ENCODE measurements at places on chromosomes 6 and 20. TPM values are rescaled to one million over a fixed set of nuclear protein-coding genes. Genes with fewer than 3 reads are reported as not detected.

GRCh38 chr20:884983-885952, 30.9 kb downstream of the ANGPT4 start:
- peak; percentile 72 for DNase-seq

DNA sequence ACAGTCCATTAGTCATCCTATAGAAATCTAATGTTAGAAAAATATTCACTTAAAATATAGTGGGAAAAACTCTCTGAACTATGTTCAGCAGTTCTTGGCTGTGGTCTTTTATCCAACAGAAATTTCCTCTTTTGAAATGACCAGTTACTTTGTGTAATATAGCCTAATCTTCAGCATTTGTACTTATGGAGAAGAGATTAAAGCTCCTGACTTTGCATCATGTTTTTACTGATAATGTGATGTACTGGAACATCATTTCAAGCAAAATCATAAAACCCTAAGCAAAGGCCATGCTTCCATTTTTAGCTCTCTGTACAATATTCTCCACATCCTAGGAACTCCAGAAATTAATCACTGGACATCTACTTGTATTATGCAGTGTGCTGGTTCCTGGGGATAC, 430.8 kb upstream of the RUNX2 start:
- DNase-seq, result no peak

GRCh38 chr6:23559587-23560343, 566.2 kb upstream of the NRSN1 start:
- DNase-seq, result peak; percentile 60

- DNase-seq, result no peak
Observed at GRCh38 chr20:33576432-33577125, 85.5 kb upstream of the C20orf144 start.

GRCh38 chr6:31752739-31753319, 9.6 kb upstream of the SAPCD1 start:
- no peak for DNase-seq

GRCh38 chr6:3077430-3077829, 9.1 kb downstream of the RIPK1 start:
- DNase-seq, result no peak

DNA sequence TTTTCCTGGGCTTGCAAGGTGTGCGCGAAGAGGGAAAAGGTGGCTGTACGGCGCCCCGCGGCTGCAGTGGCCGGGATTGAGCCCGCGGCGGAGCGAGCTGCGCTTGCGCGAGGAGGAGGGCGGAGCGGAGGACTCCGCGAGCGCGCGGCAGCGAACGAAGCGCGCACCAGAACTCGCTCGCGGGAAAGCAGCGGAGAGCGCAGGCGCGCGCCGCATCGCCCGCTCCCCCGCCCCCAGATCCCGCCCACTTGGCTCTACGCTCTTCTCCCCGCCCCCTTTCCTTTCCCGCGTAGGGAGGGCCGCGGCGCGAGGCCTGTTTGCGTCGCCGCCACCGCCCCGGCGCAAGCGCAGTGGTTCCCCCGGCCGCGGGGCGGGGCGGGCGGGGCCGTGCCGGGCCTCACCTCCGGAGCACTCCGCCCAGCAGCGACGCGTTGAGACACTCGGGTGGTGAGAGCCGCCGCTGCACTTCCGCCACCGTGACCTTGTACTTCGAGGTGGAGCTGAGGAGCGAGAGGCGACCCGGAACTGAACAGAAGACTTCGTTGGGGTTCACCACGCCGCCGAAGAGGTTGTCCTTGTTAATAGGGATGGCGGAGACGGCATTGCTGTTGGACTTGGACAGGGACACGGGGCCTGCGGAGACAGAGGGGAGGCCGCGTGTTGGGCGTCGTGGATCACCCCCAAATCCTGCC, 10.6 kb downstream of the TFAP2A start:
- DNase-seq, result peak; percentile 99

- no peak for DNase-seq
Observed at GRCh38 chr6:114007516-114007915, 36.6 kb upstream of the HDAC2 start.

- DNase-seq, result no peak
Observed at GRCh38 chr6:84696166-84696565, 68.2 kb downstream of the TBX18 start.

DNA sequence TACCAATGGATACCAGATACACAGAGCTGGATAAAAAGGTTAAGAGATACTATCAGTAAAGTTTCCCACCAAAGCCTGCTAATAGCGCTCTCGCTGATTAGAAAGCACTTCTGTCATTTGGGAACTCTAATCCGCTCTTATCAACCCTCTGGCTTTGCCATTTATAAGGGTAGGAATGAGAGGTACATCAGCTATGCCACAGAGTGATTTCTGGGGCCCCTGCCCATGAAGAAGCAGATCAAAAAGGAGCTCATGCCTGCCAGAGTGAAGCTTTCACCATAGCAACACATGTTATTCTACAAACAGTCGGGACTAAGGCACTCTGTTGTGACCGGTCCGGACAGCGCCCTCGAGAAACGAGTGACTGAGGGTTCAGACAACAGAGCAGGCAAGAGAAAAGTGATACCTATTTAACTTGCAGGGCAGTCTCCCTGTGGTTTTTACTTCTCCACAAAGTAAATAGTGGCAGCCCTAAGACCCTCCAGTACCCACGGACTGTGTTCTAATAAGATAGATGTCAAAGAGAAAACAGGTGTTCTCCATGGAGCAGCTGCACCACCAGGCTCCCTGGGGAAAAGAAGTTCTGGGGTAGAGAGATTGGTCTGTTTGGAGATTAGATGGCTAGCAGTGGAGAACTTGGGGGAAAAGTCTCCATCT, 5.6 kb downstream of the TRAM2 start:
- peak; percentile 36 for DNase-seq

- DNase-seq, result no peak
Observed at GRCh38 chr20:1035466-1035865, 33.4 kb upstream of the RSPO4 start.

DNA sequence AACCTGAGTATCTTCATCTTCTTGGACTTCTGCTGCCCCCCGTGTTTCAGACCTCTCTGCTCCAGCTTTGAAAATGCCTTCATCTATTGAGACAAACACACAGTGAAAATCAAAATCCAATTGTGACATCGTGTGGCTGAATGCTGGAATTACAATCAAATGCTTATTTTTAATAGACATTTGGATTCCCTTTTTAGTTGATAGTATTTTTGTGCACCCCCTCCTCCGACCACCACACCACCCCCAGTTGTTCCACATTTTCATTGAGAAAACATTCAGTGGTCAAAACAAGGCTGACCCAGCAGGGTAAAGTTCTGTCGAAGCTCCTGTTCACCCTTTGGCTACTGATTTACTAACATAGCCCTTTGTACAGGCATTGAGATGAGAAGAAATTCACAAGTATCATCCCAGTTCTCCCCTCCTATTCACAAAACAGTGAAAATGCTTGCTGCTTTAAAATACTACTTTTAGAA, 79.0 kb downstream of the NRSN1 start:
- DNase-seq, result peak; percentile 54

DNA sequence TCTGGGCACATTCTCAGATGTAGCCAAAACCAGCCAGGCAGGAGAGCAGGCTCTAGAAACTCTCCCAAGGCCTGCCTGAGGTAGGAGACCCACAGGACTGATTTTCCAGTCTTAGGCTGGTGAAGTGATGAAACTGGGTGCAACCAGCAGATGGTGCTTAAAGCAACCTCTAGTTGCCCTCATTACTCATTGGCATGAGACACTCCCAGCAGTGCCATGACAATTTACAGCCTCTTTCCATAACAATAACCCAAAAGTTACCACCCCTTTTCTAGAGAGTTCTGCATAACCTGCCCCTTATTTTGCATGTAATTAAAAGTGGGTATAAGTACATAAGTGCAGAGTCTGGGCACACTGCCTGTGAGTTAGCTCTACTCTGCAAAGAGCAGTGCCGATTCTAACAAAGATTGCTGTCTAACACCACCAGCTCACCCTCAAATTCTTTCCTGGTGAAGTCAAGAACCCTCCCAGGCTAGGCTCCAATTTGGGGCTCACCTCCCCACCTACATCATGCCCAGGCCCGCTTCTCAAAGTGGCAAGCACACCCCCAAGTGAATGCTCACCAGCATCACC, 14.4 kb upstream of the GPR6 start:
- DNase-seq, result no peak

- no peak for DNase-seq
Observed at GRCh38 chr6:13299403-13299821, 28.9 kb downstream of the TBC1D7 start.

DNA sequence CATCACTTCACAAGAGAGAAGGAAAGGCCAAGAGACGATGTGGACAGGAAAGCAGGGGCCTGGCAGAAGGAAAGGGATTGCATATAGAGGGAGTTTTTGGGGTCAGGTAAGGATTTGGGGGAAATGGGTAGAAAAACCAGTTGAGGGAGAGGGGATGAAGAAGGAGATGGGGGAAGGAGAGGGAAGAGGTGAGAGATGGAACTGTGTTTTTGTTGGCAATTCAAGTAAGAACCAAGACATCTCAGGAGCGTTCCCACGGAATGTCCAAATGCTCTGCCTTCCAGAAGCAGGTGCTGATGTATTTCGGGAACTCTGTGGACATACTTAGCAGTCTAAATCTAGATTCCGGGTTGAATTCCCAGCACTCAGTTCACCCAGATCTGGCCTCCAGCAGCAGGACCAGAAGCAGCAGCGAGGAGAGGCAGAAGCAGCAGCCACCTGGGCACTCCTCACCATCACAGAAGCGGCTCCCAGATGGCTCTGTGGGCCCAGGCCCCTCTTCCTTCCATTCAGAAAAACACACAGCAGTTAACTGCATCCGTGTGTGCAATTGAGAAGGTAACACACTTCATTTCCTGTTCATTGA, 88.8 kb downstream of the DZANK1 start:
- no peak for DNase-seq

GRCh38 chr6:54428431-54428830, 120.2 kb downstream of the TINAG start:
- DNase-seq, result no peak

GRCh38 chr20:49562311-49563014, 5.5 kb downstream of the PTGIS start:
- peak; percentile 41 for DNase-seq

GRCh38 chr20:61663521-61664425, 401.9 kb downstream of the TAF4 start:
- DNase-seq, result no peak

DNA sequence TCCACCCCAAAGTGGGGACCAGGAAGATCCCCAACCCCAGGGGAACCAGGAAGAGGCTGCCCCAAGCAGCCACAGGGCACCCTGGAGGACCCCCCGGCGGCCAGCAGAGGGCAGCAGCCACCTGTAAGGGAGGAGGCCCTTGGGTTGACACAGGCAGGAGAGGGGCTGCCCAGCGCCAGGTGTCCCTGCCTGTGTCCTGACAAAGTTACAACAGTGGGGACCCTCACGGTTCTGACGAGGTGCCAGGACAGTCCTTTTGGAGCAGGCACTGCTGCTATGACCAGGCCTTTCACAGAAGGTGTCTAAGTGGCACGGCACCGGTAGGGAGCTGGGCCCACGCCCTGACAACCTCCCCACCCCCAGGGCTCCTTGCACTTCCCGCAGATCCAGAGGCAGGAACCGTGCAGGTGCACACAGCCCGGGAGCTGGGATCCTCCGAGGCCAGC, 176.7 kb downstream of the BMP7 start:
- DNase-seq, result peak; percentile 88

- DNase-seq, result no peak
Observed at GRCh38 chr6:91634791-91635190, 1047.9 kb upstream of the MAP3K7 start.

DNA sequence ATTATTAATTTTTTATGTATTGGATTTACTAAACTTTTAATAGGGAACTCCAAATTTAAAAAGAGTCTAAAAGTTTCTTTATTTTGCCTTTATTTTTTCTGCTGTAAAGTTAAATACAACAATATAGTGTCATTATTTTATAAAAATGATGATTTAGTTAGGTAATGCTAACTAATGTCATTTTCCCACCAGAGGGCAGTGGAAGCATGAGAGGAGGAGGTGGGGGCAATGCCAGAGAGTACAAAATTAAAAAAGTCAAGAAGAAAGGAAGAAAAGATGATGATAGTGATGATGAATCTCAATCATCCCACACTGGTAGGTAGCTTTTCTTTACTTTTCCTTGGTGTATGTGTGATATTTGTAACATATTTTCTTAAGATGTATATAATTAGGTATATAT, 20.2 kb upstream of the FHL5 start:
- peak; percentile 15 for DNase-seq

- no peak for DNase-seq
Observed at GRCh38 chr6:71481011-71481410, 192.4 kb downstream of the OGFRL1 start.

- DNase-seq, result no peak
Observed at GRCh38 chr6:25127076-25127837, 151.9 kb upstream of the CARMIL1 start.

DNA sequence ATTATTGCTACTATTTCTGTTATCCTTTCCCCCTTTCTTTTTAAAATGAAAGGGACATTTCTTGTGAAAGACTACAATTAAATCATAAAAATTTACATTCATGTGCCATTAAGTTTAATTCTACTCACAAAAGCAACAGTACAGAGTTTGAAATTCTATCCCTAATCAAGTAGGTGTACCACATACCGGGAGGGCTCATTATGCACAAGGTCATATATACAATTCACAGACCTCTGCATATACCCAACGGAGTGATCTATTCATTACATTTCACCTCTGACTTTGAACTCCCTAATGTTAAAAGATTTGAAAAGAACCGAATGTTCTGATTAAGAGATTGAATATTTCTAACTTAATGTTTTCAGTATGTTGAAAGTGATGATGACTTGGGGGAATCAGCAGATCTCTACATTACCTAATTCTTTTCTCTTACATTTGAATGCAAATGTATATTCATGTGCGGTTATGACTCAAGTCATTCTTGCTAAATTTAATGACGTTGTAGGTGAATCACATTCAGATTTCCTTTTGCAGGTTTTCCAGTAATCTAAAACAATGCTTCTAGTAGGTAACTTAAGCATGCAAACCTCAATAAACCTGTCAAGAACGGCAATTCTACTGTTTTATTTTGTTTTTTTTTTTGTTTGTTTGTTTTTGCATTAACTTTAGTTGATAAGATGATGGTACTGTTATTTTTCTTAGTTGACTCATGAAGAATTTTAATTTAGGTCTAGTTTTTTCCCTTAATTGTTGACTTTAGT, 7.3 kb downstream of the EYA4 start:
- DNase-seq, result no peak

- DNase-seq, result no peak
Observed at GRCh38 chr6:137497721-137498463, 3.7 kb upstream of the OLIG3 start.

- DNase-seq, result no peak
Observed at GRCh38 chr6:38214159-38214558, 394.6 kb downstream of the ZFAND3 start.

GRCh38 chr6:37260040-37260439, 2.1 kb upstream of the TMEM217 start:
- no peak for DNase-seq

GRCh38 chr6:79544299-79544927, 7.2 kb upstream of the LCA5 start:
- DNase-seq, result no peak

The CTSZ gene
- 161 TPM for total RNA-seq

The TBC1D22B gene
- 8.2 TPM for total RNA-seq

The NUDT3 gene
- 20.4 TPM for total RNA-seq

The PHACTR3 gene
- 5.2 TPM for total RNA-seq

The FAM217A gene
- total RNA-seq, result not detected

The PDYN gene
- not detected for total RNA-seq

The MATN4 gene
- not detected for total RNA-seq

The TSBP1 gene
- not detected for total RNA-seq

The TRIM15 gene
- total RNA-seq, result 2.6 TPM

The PDE7B gene
- total RNA-seq, result 9.2 TPM

The CRYBG1 gene
- total RNA-seq, result 10.0 TPM

The OXT gene
- total RNA-seq, result 0.92 TPM

The CABLES2 gene
- total RNA-seq, result 12.0 TPM

The NFATC2 gene
- 4.9 TPM for total RNA-seq

The HLA-DRB5 gene
- 9.7 TPM for total RNA-seq

The TGM3 gene
- total RNA-seq, result not detected

The ECT2L gene
- total RNA-seq, result 0.16 TPM

Data from hepatocyte (in vitro differentiated cells).